Ascending aorta (tissue), 2 donors: ENCODE measurements at places on chromosomes 5 and 9. TPM values are rescaled to one million over a fixed set of nuclear protein-coding genes. Genes with fewer than 3 reads are reported as not detected.
A peak's percentile ranks its signal among the peaks of the same experiment; 100 is the strongest.

Gene ANKRD20A1
- 0.21 TPM for total RNA-seq

DNA sequence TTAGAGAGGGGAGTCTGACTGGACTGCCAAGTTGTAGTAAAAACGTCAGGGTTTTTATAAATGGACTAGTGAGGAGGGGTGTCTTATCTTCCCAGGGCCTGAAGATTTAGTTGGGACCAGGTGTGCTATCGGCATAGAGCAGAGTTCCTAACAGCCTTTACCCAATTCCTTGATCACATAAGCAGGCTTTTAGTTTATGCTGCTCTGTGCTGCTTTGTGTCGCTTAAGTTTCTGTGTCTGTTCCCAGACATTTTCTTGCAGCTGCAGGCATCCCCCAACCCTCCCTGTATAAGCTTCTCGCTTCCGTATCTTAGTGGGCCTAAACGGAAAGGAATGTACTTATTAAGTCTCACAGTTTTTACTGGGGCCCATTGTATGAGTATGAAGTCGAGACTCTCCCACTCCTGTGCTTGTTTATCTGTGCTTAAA lies 2.6 kb upstream of the SMC5 start:
- no peak for DNase-seq

Gene N4BP3
- total RNA-seq, result 0.21 TPM

Gene ADAMTS16
- total RNA-seq, result 1.6 TPM

GRCh38 chr9:4464911-4465513 lies 25.3 kb upstream of the SLC1A1 start:
- DNase-seq, result no peak

GRCh38 chr9:134283111-134283515 lies 43.1 kb upstream of the RXRA start:
- peak; percentile 90 for DNase-seq

Gene STC2
- total RNA-seq, result 2.0 TPM

DNA sequence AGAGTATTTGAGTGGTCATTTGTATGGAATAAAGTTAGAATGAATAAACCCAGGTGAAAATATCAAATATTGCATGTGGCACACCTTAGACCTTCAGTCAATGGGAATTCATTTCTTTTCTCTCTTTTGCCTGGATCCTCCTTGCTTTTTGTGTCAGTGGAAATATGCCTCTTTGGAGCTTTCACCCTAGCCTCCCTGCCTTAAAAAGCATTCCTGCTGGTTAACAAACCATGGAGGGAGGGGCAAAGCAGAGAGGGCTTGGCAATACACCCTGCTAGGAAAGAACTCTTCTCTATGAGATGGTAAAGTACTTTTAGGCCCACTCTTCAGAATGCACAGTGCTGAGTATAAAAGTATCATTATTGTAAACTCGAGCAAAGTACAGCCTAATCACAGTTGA lies 383.7 kb downstream of the DMAC1 start:
- DNase-seq, result no peak

GRCh38 chr5:139642213-139642612 lies 5.9 kb upstream of the CXXC5 start:
- no peak for DNase-seq

- DNase-seq, result no peak
Observed at GRCh38 chr5:135729321-135729786, 105.1 kb upstream of the SLC25A48 start.

DNA sequence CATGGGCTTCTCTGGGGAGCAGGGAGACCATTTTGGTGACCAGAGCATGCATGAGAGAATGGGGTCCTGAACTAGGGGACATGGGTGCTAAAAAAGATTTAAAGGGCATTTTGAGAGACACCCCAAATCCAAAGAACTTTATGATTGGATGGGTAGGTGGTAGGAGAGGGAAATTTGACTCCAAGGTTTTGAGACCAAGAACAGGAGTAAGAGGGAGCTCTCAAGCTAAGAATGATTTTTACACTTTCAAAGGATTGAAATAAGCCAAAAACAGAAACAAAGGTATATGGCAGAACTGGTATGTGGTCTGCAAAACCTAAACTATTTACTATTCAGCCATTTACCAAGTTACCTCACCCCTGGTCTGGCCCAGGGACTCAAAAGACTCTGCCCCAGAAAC lies 318.2 kb upstream of the CLINT1 start:
- no peak for DNase-seq

Gene LHX3
- total RNA-seq, result not detected

- no peak for DNase-seq
Observed at GRCh38 chr5:72392326-72392733, 72.2 kb downstream of the PTCD2 start.

Gene PDLIM4
- 49.1 TPM for total RNA-seq

DNA sequence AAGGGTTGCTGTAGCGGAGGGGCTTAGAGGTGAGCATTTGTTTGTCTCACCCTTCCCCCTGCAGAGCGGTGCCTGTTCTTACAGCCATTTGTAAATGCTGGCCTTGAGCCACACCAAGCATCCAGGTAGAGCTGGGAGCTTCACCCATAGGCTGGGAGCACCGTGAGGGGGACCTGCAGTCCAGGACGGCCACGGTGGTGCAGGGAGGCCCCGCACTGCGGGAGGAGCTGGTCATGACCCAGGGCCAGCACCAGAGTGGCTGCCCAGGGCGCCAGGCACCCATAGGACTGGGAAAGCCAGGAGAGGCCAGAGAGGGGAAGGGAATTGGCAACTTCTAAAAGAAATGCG lies 197.3 kb upstream of the ADAMTS16 start:
- DNase-seq, result no peak

Gene ABLIM3
- 25.8 TPM for total RNA-seq

GRCh38 chr5:133716532-133717183 lies 104.3 kb upstream of the FSTL4 start:
- peak; percentile 64 for DNase-seq

- no peak for DNase-seq
Observed at GRCh38 chr5:79378510-79379186, 135.3 kb downstream of the HOMER1 start.

DNA sequence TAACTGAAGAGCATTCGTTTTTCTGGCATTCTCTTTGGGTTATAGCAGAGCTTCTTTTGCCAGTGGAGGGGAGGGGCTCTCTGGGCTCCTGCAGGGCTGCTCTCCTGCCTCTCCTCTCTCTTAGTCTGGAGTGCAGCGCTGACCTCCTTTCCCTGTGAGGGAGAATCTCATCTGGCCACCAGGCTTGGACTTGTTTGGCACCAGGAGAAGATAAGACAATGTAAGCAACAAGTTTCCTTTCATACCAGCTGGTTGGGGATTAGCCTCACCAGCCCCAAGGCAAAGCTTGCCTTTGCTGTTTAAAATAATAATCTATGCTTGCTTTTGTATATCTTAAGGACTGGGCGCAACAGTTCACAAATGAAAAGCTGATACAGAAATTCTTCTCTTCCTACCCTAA lies 196.4 kb downstream of the TLE4 start:
- DNase-seq, result no peak

Gene STPG3
- total RNA-seq, result not detected

DNA sequence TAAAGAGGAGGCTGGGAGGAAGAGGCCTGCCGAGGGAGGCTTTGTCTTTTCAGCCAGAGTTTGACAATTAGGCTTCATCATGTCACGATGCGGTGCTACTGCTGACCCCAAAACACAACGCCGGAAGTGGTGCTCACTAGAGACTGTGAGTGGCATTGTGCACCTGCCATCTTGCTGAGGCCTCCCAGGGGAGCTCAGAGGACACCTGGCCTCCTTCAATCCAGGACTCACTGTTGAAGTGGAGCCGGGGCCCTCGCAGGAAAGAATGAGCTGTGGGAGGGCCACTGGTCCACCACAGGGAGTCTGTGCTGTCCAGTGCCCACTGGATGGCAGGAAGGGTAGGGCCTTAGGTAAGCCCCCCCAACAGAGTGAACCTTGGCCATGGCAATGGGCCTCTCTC lies 12.7 kb upstream of the SLC25A48 start:
- no peak for DNase-seq

- no peak for DNase-seq
Observed at GRCh38 chr5:173971681-173972345, 17.2 kb upstream of the C5orf47 start.

Gene LPAR1
- 35.4 TPM for total RNA-seq
